Renal cortex interstitium (tissue), 15 donors: ENCODE measurements at places on chromosomes 11 and 22. TPM values are rescaled to one million over a fixed set of nuclear protein-coding genes. Genes with fewer than 3 reads are reported as not detected.

ANKRD49 gene
- 24.0 TPM for polyA plus RNA-seq

DNA sequence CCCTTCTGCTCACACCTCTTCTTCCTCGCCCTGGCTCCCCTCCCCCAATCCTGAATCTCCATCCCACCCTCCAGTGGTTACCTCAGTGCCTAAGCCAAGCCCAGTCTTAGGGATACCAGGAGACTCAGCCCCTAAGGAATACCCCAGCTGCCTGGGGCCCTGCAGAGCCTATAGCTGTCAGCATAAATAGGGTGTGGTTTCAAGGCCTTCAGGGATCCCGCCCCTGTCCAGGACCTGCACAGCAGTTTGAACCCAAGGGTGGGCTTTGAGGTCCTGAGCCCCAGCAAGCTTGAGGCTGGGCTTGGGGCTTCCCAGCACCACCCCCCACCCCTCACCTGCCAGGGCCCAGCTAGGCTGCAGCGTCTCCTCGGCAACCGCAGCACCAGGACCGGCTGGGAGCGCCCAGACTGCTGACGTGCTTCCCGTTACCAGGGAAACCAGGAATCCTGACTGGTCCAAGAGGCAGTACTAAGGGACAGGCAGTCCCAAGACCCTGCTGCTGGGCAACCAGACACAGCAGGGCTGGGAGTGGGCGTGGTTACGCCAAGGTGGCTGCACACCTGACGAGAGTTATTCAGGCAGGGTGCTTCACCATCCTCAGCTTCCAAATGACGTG, 13.7 kb downstream of the APBB1 start:
- DNase-seq: peak; percentile 59

GRCh38 chr11:95219599-95219998, 11.4 kb downstream of the SESN3 start:
- no peak for DNase-seq

OR52I2 gene
- not detected for polyA plus RNA-seq

GRCh38 chr11:59176330-59176729, 4.4 kb downstream of the DTX4 start:
- no peak for DNase-seq

ADM gene
- 12.5 TPM for polyA plus RNA-seq

GRCh38 chr11:45287316-45287903, 1.3 kb upstream of the SYT13 start:
- DNase-seq: no peak

GRCh38 chr11:59221441-59221840, 8.7 kb upstream of the MPEG1 start:
- DNase-seq: no peak

DNA sequence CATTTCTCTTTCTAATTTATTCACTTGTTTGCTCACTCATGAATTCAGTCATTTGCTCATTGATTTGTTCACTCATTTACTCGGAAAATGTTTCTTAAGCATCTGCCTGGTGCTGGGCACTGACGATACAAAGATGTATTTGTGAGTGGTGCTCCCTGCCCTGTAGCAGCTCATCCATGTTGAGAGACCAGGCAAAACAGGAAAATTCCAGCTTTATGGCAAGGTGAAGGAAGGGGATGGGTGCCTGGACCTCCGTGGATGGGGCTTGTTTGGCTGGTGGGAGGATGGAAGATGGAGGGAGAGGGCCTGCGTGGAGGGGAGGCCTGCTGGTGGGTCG, 53.1 kb downstream of the TBC1D22A start:
- DNase-seq: no peak

GSTT2B gene
- 13.0 TPM for polyA plus RNA-seq

CBLIF gene
- polyA plus RNA-seq: not detected

MCAT gene
- polyA plus RNA-seq: 25.0 TPM

DNA sequence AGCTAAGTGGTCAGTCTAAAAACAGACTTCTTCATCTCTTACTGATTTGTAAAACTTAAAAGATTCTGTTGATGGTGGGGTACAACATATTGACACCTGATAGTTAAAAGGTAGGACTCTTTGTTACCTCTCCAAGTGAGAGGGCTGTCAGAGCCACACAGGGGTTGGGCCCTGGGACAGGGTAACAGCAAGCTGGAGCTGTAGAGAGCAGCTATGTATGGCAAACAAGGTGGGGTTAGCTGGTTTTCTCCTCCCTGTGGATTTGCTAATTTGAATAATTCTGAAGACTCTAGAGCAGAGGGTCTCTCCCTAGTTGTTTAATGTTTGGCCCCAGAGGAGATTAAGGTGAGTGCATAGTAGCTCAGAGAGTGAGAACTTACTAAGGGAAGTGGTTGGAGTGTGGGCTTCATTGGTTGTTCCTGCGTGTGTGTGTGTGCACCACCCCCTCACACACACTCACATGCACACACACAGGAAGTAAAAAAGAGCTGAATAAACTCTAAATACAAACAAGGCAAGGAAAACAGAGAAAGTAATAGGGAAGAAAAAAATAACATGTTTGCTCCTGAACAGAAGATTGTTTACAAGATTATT, 9.2 kb upstream of the GAS2 start:
- DNase-seq: no peak

- DNase-seq: no peak
These were observed 758 bp downstream of the LDLRAD3 start for GRCh38 chr11:35944503-35945136.

- DNase-seq: no peak
These were observed 144.9 kb downstream of the MAML2 start for GRCh38 chr11:96197801-96198701.

RFPL2 gene
- 0.35 TPM for polyA plus RNA-seq

DNA sequence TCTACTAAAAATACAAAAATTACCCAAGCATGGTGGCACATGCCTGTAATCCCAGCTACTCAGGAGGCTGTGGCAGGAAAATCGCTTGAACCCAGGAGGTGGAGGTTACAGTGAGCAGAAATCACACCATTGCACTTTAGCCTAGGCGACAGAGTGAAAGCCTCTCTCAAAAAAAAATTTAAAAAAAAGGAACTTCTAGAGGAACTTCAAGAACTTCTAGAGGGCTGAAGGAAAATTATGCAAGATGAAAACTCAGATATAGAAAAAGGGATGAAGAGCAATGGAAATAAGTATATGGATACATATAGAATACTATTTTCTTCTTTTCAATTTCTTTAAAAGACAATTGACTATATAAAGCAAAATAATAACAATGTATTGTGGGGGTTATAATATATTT, 51.2 kb upstream of the PRR5 start:
- no peak for DNase-seq
